ENCODE measurements at places on chromosomes 5 and 9. TPM values are rescaled to one million over a fixed set of nuclear protein-coding genes. Genes with fewer than 3 reads are reported as not detected.

GLRX gene
- 306 TPM for polyA plus RNA-seq

ARL15 gene
- polyA plus RNA-seq = 17.1 TPM

SMIM33 gene
- not detected for polyA plus RNA-seq

FOXD4L5 gene
- polyA plus RNA-seq = not detected

CTNNAL1 gene
- 60.6 TPM for polyA plus RNA-seq

ACOT12 gene
- polyA plus RNA-seq = 0.56 TPM

- no peak for DNase-seq
Observed at GRCh38 chr9:117491491-117491890, 76.6 kb upstream of the ASTN2 start.

- DNase-seq = no peak
Observed at GRCh38 chr5:64659289-64659688, 31.0 kb upstream of the SHISAL2B start.

DNA sequence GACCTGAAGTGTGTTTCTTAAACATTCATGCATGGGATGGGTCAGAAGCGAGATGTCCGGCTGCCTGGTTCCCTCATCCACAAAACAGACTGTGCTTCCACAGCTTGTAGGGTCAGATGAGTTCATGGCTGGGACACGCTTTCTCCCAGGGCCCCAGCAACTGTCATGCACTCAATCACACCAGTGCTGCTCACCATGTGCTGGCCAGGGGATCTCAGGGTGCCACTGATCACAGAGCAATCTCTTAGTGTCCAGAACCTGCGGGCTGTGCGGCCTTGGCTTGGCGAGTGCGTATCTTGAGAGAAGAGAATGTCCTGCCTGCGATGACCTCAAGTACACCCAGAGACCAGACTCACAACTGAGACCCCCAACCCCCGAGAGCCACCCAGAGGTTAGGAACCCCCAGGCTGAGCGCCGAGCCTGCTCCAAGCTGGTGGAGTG lies 26.0 kb upstream of the FCN2 start:
- DNase-seq = no peak

GRCh38 chr5:57715296-57715695 lies 232.7 kb upstream of the ACTBL2 start:
- no peak for DNase-seq

DNA sequence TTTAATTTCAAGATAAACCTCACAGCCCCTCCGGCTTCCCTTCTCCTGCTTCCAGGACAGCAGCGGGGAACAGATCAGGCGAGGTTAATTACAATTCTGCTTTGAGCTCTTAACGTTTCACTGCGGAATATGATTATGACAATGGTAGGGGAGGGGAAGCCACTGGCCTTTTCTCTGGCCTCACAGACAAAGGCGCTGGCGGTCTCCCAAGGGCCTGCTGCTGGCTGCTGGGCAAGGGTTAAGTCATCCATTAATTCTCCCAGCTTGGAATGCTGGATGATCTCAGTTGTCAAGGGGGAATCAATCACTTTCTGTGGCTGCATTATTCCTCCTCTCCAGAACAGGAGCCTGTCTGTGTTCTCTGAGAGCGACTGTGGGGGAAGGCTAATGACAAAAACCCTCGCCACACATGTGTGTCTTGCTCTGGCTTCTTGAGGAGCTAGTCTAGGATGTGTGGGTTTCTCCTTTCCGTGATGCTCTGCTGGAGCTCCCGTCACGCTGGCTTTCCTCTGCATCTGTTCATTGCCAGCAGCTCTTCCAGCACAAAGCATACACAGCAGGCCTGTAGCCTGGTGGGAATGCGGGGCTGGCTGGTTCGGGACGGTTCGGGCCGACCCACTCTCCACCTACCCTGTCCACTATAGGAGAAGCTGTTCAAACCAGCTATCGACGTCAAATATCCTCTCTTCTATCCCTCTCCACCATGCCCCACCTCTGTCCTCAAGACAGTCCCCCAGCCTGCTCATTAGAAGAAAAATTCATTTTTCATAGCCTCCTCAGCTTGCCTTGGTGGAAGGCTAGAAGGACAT lies 82.8 kb downstream of the DCP2 start:
- DNase-seq = no peak

DNA sequence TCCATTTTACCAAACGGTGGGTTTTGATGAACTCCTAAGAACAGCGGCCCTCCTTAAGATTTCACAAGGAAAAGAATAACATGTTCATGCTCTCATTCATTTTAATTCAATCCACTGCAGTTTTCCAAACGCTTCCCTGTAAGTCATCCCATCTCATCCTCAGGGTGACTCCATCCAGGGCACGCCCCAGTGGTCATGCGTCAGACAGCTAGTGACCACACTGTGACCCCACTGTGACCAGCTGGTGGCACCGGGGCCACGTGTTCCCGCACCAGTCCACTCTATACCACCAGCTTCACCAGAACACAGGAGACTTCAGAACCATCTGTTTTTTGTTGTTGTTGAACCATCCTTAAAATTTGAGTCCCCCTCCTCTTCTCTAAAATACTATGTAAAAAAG lies 14.3 kb downstream of the ATPSCKMT start:
- DNase-seq = no peak
